Ovary (tissue), 10 donors: ENCODE measurements at places on chromosomes 1 and 21. TPM values are rescaled to one million over a fixed set of nuclear protein-coding genes. Genes with fewer than 3 reads are reported as not detected.

The LY9 gene
- not detected for total RNA-seq

The SPRR2D gene
- total RNA-seq, result not detected

The HMGB4 gene
- not detected for total RNA-seq

The SH3D21 gene
- total RNA-seq, result 1.9 TPM

The RNU1-2 gene
- 4,661 TPM for total RNA-seq

The CCSAP gene
- total RNA-seq, result 5.5 TPM

The MYOM3 gene
- 0.23 TPM for total RNA-seq

The HSD3B1 gene
- not detected for total RNA-seq

The RCAN3 gene
- 0.25 TPM for total RNA-seq

The VSIG8 gene
- total RNA-seq, result 0.23 TPM

The NOTCH2NLA gene
- total RNA-seq, result 41.1 TPM

The NBPF6 gene
- not detected for total RNA-seq

The PLXNA2 gene
- 43.4 TPM for total RNA-seq

The WNT4 gene
- 33.4 TPM for total RNA-seq

The KCNE2 gene
- 0.25 TPM for total RNA-seq

The BARHL2 gene
- not detected for total RNA-seq

The KCNT2 gene
- total RNA-seq, result 9.3 TPM

The ESRRG gene
- total RNA-seq, result 0.75 TPM

The OR2G6 gene
- 0.23 TPM for total RNA-seq

The RPS27 gene
- 7,027 TPM for total RNA-seq
